ENCODE measurements at places on chromosomes 5 and 9. TPM values are rescaled to one million over a fixed set of nuclear protein-coding genes. Genes with fewer than 3 reads are reported as not detected.

DNA sequence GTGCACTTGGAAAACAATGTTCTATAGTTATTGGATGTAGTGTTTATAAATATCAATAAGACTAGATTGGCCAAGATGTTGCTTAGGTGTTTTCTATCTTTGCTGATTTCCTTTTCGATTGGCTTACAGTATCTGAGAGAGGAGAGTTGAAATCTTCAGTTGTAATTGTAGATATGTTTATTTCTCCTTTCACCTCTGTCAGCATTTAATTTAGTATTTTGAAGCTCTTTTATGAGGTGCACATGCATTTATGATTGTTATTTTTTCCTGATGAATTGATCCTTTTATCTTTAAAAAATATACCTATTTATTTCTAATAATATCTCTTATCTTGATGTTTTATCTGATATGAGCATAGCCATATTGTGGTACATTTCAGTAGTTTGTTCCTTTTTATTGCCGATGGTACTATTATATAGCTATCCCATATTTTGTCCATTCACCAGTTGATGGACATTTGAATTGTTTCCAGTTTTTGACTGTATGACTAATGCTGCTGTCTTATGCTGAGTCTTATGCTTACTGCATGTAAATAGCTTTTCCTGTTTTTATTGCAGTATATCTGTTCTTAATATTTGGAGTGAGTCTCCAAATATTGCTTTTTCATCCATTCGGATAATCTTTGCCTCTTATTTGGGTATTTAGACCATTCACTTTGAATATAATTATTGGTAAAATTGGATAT, 34.7 kb downstream of the ERCC6L2 start:
- no peak overlapping the region for H3K27ac ChIP-seq
- H3K4me1 ChIP-seq, result no peaks in the 10 kb centered on the region
- DNase-seq, result no peak
- no peaks in the 10 kb centered on the region for H3K27me3 ChIP-seq
- no peak overlapping the region for H3K4me3 ChIP-seq

DNA sequence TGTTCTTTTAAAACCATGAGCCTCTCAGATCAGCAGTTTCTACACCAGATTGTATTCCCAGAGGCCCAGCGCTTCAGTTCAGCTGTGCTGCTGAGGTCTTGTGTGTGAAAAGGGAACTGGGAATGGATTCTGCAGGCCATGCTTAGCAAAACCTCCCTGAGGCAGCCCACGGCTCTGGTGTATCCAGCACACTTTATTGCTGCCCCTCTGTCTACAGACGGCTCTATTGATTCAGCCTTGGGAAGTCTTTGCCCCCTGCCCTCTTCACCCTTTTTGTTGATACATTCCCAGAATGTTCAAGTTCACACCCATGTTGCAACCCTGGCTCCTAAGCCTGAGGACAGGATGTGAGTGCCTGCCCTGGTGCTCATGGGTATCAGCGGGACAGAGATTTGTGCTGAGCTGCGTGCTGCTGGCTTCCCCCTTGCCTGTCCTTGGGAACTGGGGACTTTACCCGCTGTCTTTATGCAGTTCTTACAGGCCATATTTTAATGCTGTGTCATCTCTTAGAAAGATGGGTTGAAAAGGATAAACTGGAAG, 37.3 kb downstream of the ARHGAP26 start:
- H3K36me3 ChIP-seq, result no peaks in the 10 kb centered on the region
- H3K27ac ChIP-seq, result no peak overlapping the region
- no peaks in the 10 kb centered on the region for H3K27me3 ChIP-seq
- no peak overlapping the region for H3K4me3 ChIP-seq
- H3K4me1 ChIP-seq, result peaks cover 13% of the 10 kb centered on the region
- peak; percentile 71 for DNase-seq

DNA sequence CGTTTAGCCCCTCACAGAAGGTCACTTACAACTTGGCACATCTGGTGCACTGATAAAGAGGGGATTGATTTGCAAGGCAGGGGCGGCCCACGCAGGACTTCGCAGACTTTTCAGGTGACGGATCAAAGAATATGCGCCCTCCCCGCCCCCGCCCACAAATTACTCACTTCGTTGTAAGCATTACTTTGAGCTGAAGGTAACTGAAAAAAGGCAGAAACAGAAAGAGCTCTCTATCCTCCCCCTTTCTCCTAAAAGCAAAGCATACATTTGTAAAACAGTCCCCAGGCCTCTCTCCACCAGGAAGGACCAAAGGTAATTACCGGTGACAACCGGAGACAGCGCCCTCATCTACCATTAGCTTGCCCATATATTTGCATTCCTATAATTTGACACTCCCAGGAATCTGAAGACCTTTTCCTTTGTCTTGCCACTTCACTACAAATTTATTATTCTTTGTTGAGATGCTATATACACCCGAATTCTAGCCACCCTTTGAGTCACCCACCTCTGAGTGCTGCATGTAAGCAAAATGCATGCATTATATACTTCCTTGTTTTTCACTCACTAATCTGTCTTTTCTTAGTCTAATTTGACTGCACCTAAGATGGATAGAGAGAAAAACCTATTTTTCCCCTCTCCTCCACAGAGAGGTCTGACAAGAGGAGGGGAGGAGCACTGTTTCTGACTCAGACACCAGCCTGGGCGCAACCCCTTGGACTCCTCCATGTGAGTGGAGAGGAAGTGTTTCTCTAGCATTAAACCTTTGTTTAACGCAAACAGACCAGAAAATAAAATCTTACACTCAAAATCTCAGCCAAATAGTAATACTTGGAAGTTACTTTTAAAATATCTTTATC, 74.7 kb upstream of the SPIN1 start:
- H3K27ac ChIP-seq, result no peak overlapping the region
- no peak overlapping the region for H3K4me3 ChIP-seq
- no peaks in the 10 kb centered on the region for H3K27me3 ChIP-seq
- H3K4me1 ChIP-seq, result no peaks in the 10 kb centered on the region

GRCh38 chr5:9888501-9888901, 258.4 kb upstream of the TAS2R1 start:
- no peaks in the 10 kb centered on the region for H3K36me3 ChIP-seq
- H3K4me3 ChIP-seq, result no peak overlapping the region
- H3K27ac ChIP-seq, result no peak overlapping the region
- no peak for DNase-seq
- H3K27me3 ChIP-seq, result no peaks in the 10 kb centered on the region

GRCh38 chr9:128026255-128026772, 40.8 kb downstream of the NAIF1 start:
- no peak overlapping the region for H3K4me3 ChIP-seq
- H3K27ac ChIP-seq, result no peak overlapping the region
- H3K4me1 ChIP-seq, result no peaks in the 10 kb centered on the region
- H3K36me3 ChIP-seq, result no peaks in the 10 kb centered on the region
- no peak for DNase-seq
- no peaks in the 10 kb centered on the region for H3K27me3 ChIP-seq

DNA sequence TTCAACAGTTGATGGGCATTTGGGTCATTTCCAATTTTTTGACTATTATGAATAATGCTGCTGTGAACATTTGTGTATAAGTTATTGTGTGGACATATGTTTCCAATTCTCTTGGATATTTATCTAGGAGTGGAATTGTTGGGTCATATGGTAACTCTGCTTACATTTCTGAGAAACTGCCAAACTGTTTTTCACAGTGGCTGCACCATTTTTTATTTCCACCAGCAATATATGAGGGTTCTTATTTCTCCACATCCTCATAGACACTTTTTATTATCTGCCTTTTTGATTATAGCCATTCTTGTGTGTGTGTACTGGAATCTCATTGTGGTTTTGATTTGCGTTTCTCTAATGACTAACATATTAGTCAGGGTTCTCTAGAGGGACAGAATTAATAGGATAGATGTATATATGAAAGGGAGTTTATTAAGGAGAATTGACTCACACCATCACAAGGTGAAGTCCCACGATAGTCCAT, 14.7 kb upstream of the MED27 start:
- no peaks in the 10 kb centered on the region for H3K4me1 ChIP-seq
- no peak overlapping the region for H3K4me3 ChIP-seq
- H3K27me3 ChIP-seq, result no peaks in the 10 kb centered on the region
- no peak for DNase-seq
- no peak overlapping the region for H3K27ac ChIP-seq
- no peaks in the 10 kb centered on the region for H3K36me3 ChIP-seq

- H3K4me3 ChIP-seq, result no peak overlapping the region
- peaks cover 2% of the 10 kb centered on the region for H3K4me1 ChIP-seq
- peak overlapping the region; percentile 3 for H3K27ac ChIP-seq
- H3K36me3 ChIP-seq, result no peaks in the 10 kb centered on the region
- DNase-seq, result no peak
These were observed 224.9 kb downstream of the PCSK5 start for GRCh38 chr9:76115396-76115795.

DNA sequence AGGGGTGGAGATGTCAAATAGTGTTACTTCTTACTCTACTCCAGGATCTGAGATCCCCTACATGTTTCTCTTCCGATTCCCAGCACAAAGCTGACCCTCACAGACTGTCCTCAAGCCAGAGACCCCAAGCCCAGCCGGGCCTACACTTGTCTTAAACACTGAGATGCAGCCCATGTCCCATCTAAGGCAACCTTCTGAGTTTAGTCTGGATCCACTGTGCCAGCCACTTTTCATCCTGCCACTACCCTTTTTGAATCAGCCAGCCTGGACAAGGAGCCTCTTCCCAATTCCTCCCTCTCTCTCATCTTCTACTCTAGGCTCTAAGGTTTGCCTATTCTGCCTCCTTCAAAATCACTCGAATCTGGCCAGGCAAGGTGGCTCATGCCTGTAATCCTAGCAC, 6.2 kb upstream of the MYORG start:
- H3K27ac ChIP-seq, result no peak overlapping the region
- H3K27me3 ChIP-seq, result no peaks in the 10 kb centered on the region
- H3K36me3 ChIP-seq, result no peaks in the 10 kb centered on the region
- no peak for DNase-seq
- no peak overlapping the region for H3K4me3 ChIP-seq
- no peaks in the 10 kb centered on the region for H3K4me1 ChIP-seq

The AIF1L gene
- 17.4 TPM for total RNA-seq

The BARHL1 gene
- not detected for total RNA-seq

The FOXD4 gene
- not detected for total RNA-seq

The ISCA1 gene
- total RNA-seq, result 25.1 TPM

The FAM163B gene
- not detected for total RNA-seq
